Amniotic stem cell (primary cell): ENCODE measurements at places on chromosomes 2 and 18.

- no peak for DNase-seq
Measured at GRCh38 chr2:190062601-190063000, at the start of gene MSTN. Gene MSTN, minus strand, starts transcription at chr2:190062729. Its CDS starts 133 bp downstream, at chr2:190062596.

DNA sequence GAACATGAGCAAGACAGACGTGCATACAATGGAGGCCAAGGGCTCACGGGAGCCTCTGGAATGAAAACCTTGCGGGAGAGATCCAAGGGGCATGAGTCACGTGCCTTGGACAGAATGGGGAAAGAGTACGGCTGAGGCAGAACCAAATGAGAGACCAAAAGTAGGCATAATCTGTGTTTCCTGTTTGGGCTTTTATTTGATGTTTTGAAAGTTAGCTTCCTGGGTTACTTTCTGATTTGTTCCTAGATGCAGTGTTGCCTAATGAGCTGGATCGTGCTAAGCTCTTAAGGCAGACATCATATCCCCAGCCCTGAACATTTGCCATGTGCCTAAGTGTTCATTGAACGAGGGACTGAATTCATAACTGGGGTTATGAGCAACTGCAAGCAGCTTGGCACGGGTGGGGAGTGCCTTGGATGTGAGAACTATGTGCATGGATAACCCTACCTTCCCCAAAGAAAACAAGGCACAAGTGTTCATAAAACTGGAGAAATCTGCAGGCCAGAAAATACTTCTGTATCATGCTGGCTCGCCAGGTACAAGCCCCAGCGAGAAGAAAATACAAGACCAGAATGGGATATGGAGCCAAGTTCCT, 60.3 kb upstream of the RPL31 start:
- DNase-seq, result no peak

DNA sequence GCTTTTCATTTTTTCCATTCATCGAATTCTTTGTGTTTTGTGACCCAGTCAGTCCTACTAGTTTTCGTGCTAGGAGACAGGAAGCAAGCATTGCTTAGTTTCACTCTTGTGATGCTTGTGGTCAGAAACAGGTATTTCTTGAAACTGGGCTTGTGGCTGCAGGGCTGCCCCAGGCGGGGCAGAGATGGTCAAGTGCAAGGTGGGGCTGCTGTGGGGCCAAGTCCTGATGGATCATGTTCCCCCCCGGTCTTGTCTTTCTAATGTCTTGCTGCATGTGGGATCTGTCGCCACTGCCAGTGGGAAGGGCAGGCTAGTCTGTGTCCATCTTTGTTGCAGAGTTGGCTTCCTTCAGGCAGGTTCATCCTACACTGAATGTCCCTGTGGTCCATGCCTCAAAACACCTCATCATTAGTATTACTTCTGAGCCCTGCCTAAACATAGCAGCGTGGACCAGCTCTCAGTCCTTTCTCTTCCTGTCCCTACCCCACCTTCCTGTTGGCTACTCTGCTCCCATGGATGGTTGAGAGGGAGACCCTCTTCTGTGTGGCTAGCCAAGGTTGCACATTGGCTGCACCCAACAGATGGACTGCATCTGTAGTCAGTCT, 38.7 kb downstream of the INPP4A start:
- no peak for DNase-seq

DNA sequence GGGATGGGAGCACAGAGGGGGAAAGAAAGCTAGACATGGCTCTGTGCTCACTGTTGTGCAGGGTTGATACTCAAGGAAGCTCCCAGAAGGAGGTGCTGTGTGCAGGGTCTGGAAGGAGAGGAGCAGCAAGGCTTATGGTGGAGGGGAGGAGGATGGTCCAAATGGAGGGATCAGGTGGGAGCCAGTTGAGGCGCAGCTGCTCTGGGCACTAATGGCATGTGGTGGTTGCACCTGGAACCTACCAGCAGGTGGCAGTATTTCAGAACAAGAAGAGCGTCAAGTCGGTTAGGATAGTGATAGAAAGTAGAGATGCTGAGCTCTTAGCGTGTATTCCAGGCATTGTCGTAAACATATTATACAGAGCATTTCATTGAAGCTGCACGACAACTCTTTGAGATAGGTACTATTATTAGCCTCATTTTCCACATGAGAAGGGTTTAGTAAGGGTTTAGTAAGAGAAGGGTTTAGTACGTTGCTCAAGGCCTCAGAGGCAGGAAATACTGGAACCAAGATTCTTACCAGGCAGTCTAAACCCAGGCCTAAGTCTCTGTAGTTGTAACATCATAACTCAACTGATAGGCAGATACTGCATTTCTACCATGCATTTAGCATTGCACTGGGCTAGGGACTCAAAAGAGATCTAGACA, 223.7 kb downstream of the CYP26B1 start:
- no peak for DNase-seq

- DNase-seq, result no peak
Measured at GRCh38 chr2:50922506-50922905, 109.4 kb downstream of the NRXN1 start.

GRCh38 chr2:46872902-46873603, 42.6 kb downstream of the MCFD2 start:
- DNase-seq, result no peak

DNA sequence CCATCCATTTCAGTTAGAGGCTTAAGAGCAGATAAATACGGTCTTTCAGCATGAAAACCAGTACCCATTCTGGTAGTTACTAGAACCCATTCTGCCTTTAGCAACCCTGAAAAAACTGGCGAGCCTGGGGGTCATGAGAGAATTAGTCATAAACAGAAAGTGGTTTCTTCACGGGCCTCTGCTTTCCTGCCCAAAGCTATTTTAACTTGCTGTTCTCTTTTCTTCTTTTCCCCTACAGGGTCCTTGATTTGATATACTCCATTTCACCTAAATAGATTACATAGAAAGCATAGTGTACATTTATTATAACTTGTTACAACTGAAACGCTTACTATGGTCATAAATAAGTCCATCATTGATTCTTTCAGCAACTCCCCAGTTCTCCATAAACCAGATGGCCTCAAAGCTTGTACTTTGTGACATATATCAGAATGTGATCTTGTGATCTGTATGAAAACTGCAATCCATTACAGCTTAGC, 48.3 kb downstream of the WDFY1 start:
- no peak for DNase-seq

GRCh38 chr18:22637787-22638186, 220.1 kb upstream of the CTAGE1 start:
- peak; percentile 35 for DNase-seq

- no peak for DNase-seq
Measured at GRCh38 chr2:233121856-233122255, 61.7 kb downstream of the INPP5D start.

- DNase-seq, result no peak
Measured at GRCh38 chr2:3195641-3196476, 181.8 kb downstream of the EIPR1 start.

- DNase-seq, result no peak
Measured at GRCh38 chr2:201500534-201500933, 49.0 kb downstream of the STRADB start.

DNA sequence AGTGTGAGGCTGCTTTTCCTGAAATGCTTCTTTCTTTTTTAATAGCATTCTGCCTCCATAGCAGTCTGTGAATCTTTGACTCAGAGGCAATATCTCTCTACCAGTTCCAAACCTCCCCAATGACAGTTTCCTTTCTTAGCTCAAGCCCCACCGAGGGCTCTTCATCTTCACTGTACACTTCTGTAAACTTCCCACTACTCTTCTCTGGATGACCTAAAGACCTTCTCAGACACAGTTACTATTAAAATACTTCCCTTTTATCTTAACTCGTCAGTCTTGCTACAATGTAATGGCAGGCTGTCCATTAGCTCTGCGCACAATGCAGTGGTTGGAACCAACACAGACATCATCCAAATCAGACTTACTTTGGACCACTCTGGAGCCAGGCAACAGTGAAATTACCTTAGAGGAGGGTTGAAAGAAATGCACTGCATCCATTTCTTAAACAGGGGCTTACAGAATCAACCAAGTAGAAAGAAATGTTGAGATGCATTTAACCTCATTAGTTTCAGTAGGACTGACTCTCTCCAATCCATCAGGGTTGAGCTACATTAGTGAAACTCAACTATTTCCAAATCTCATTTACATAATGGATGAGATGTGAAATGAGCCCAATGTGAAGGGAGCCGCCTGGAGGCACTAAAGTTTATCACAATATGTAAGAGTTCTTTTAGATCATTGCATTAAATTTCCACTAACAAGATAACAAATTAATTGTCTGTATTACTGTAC, 343.8 kb downstream of the SETBP1 start:
- no peak for DNase-seq

DNA sequence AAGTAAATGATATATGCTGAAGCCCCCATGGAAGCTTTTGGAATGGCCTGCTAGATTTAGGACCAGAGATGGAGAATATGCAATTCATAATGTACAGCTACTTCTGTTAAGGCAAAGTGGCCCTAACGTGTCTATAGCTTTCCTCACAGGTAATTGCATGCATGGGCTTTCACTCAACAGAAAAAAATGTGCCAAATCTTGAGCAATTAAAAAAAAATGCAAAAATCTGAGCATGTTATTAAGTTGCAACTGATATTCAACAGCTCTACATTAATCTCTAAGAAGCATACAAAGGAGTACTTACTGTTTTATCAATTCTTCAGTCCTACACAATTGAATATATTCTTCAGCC, 79.6 kb downstream of the EFEMP1 start:
- no peak for DNase-seq

GRCh38 chr2:63287956-63288355, 237.3 kb downstream of the OTX1 start:
- DNase-seq, result no peak
